ENCODE measurements at places on chromosomes 7 and 10.

GRCh38 chr7:114158275-114158674 is 239.5 kb upstream of the PPP1R3A start:
- DNase-seq = no peak

DNA sequence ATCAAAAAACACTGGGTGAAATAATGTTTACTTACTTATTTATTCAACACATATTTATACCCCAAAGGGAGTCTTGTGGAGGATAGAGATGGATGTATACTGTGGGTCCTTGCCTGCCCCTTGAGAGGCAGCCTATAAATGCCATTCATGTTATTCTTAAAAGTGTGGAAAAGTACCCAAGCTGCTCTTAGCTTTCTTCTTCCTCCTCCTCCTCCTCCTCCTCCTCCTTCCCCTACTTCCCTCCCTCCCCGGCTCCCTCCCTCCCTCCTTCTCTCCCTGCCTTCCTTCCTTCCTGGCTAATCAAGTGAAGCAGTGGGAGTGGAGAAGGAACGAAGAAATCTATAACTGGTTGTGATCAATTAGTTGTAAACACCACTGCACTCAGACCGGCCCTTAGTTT is 21.2 kb upstream of the IGF2BP3 start:
- DNase-seq = no peak

DNA sequence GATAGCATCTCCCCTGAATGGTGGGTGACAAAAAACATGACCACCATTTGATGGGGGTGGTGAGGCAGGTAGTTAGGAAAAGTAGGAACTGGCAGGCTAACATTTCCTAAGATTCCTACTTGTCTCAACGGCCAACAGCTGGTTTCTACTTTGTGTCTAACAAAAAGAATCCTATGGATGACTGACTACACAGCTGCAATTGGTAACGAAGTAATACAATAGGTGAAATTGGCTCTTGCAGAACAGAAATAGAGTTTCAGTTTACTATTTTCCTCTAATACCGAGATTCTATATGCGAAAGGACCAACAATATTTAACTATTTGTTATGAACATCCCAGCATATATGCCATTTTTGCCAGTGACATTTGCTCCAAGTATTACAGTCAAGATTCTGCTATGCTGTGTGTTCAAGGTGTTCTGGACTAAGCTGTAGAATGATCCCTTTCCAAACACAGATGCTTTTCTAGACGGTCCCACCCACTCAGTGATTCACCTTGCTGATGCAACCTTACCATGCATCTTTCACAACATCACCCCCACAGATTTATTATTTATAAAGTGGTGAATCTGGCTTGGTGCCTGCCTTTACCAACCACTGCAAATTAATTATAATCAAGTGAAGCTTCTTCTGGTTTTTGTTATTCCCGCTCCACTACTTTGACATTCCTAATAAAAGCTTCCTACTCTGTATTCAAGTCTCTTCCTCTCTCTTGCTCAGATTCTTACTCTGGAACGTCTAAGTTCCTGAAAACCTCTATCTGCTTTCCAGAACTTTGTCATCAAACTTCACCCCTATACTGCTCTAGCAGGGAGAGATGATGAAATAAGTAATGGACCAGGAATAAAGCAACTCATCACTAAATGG is 16.8 kb downstream of the BBIP1 start:
- DNase-seq = no peak

DNA sequence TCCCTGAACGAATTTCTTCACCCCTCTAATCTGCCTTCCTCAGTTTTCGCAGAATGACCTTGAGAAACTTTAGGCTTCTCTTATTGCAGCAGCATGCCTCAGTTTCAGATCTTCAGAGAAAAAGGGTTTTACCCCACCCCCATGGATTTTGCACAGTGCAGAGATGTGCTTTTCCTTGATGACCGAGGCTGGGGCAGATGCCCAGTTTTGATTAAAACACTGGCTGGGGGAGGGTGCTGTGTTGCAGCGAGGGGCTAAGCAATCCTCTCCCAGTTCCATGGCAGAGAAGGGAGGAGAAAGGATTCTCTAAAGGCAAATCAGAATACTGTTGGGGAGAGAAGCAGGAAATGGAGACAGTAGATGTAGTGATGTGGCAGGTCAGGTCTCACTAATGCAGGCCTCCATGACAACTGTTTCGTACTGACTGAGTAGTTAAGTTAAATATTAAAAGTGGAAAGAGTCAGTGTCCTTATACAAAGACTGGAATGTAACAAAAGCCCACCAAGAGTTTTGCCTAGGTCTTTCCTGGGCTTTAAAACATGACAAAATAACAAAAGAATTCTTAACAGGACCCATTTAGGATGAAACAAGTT is 50.8 kb upstream of the PDZD8 start:
- no peak for DNase-seq

DNA sequence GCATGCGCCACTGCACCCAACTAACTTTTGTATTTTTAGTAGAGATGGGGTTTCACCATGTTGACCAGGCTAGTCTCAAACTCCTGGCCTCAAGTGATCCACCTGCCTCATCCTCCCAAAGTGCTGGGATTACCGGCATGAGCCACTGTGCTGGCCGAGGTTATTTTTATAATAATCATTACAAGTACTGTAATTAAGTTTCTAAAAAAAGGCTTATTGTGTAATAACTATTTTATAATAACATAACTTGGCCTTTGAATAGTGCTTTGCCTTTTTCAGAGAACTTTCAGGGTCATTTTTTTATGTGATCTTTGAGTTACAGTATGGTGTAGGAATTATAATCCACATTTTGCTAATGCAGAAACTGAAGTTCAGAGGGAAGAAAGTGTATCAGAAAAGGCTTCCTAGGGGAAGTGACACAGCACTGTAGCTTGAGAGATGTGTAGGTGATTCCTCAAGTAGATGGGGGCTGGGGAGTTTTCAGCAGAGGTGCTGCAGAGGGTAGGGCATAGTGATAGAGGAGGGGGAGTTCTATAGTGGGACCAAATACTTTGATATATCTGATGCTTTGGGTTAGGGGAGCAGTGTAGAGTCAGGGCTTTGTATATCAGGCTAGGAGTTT is 9.2 kb upstream of the SYPL1 start:
- DNase-seq = no peak

GRCh38 chr10:103397191-103397825 is 882 bp downstream of the PDCD11 start:
- no peak for DNase-seq

DNA sequence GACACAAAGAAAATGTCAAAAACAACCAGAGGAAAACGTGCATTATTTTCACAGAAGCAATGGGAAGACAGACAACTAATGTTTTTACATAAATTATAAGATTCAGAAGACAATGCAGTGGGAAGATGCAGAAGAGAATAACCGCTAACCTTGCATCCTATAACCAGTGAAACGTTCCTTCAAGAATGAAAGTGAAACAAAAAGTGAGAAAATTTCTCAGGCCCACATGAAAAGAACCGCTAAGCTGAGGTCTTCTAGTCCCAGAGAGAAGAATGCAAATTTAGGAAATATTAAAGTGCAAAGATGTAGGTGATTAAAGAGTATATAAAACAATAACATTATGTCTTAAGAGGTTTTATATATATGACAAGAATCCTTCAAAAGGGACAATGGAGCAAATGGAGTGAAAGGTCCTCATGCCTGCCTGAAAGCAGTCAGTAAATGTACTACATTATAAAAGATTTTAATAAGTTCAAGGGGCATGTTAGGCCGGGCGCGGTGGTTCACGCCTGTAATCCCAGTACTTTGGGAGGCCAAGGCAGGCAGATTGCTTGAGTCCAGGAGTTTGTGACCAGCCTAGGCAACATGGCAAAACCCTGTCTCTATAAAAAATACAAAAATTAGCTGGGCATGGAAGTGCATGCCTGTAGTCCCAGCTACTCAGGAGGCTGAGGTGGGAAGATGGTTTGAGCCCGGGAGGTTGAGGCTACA is 43.1 kb upstream of the DDC start:
- DNase-seq = no peak

GRCh38 chr7:133888061-133888930 is 238.8 kb upstream of the LRGUK start:
- DNase-seq = no peak

GRCh38 chr10:72011468-72011867 is 47.3 kb downstream of the CHST3 start:
- DNase-seq = no peak

GRCh38 chr7:103888603-103889153 is 100.8 kb downstream of the RELN start:
- DNase-seq = no peak

DNA sequence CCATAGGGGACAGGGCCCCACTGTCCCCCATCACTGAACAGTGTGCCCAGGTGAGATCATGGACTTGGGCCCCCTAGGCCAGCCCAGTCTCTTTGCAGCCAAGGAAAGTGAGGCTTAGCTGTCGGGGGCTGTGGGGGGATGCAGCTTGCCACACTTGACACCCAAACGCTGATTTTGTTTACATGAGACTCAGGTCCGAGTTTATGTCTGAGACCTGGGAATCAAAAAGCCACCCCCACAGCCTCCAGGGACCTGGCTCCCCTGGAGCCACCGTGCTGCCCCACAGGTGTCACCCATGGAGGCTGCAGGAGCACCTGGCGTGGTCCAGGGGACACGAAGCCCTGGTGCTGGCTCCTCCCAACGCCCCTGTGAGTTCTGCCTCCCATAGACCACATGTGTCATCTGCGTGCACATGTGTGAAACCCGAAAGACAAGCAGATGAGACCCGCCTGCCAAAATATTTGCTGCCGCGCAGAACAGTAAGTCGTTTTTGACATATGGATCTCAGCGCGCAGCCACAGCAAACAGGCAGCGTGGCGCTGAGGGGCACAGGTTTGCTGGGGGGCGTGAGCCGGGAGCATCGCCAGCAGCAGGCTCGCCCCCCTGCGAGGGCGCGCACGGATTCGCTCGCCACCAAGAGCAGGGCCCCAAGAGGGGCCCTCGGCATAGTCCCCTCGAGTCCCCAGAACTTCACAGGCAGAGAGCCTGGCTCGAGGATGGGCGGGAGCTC is 112.3 kb downstream of the LHPP start:
- no peak for DNase-seq

GRCh38 chr7:1961701-1962276 is 271.0 kb downstream of the MAD1L1 start:
- DNase-seq = peak; percentile 49

DNA sequence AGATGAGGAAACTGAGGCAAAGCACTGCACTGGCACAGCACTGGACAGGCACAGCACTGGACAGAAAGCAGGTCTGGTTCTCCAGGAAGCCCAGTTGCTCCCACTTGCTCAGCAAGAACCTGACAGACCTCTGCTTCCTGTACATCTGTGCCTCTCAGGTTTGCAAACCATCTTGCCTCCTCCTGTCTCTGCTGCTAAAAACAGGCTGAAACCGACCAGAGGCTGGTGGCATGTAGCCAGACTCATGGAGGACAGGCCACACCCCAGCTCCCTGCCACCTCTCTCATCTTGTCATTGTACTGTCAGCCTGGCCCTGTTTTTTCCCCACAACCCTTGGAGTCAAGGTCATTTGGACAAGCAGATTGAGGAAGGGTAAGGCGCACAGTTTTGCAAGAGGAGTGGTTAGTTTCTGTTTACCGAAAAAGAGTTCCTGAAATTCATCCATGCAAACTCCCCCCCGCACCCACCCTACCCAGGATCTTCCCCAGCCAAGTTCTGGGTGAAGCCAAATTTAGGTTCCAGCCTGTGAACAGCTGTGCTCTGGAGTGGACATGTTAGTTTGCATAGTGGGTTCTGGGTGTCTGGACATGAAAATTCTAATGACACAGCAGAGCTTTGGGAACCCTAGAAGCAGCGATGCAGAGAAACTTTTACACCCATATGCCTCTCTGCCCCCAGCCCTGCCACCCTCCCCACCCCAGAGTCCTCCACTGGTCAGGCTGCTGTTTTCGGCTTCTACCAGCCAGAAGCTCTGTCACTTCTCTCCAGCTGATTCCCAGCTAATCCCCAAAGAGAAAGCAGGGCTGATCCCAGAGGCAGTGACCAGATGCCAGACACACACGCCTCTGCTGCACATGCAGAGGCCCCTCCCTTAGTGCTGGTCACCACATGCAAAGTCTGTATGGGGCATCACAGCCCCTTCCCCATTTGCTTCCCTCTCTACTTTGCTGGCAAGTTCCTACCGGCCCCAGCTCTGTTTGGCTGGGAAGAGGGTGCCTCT is 8.5 kb upstream of the C10orf105 start:
- DNase-seq = peak; percentile 88

GRCh38 chr10:78774999-78775711 is 293.6 kb upstream of the ZMIZ1 start:
- DNase-seq = no peak

- no peak for DNase-seq
Observed at GRCh38 chr7:114789871-114790311, 132.0 kb upstream of the MDFIC start.

GRCh38 chr10:98078774-98079173 is 48.4 kb upstream of the CRTAC1 start:
- DNase-seq = no peak

GRCh38 chr10:30063099-30063498 is 3.7 kb upstream of the JCAD start:
- DNase-seq = no peak

DNA sequence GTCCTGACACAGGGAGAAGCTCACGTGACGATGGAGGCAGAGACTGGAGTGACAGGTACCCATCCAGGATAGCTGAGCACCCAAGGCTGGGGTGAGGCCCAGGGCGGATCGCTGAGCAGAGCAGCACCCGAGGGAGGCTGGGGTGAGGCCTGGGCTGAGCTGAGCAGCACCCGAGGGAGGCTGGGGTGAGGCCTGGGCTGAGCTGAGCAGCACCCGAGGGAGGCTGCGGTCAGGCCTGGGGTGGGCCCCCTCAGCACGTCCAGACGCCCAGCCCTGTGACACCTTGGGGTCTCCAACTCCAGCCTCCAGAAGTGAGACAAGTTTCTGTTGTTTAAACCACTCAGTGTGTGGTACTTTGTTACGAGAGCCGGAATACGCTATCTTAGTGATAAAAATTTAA is 236.3 kb downstream of the ZMYND11 start:
- no peak for DNase-seq

DNA sequence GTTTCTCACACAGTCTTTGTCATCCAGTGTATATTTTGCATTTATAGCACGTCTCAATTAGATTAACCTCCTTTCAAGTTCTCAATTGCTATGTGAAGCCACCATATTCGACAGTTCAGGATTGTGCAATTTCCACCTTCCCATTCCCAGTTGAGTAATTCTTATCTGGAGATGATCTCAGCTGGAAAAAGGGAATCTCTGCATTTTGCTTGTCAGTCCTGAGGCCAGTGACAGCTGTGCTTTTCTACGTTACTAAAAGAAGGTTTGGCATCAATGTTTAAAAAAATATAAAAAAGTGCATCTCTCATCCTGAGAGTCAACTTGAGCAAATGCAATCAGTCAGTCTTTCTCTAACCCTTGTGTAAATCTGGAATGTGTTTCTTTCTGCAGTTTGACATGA is 247.7 kb downstream of the PRKG1 start:
- DNase-seq = no peak
